ENCODE measurements at places on chromosomes 7 and 10.

DNA sequence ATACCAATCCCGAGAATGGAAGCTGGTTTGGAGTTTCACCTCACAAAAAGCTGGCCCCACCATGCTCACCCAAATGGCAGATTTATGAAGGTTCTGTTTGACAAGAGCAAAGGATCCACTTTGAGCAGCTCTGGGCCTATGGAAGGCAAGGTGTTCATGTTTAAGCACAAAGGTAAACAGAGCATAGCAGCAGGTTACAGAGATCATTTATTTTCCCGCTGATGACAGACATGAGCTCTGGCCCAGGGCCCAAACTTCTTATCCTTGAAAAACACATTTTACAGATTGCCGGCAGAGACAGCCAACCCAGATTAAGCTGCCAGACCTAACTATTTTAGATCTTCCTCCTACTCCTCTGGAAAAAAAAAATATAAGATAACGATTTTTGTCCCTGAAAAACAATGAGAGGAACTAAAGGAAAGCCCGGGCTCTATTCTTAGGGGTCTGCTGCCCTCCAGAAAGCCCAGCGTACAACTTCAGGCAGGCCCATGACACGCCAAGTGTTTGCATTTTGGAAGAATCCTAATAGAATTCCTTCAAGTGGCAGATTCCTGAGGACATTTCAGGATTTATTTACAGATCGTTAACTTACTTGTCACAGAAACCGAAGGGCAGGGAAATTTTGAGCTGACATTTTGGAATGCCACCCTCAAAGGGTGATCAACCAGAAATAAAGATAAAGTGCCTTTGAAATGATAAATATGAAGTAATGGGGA is 40.0 kb downstream of the SYPL1 start:
- DNase-seq, result no peak

GRCh38 chr7:75870557-75871161 is 8.2 kb upstream of the RHBDD2 start:
- DNase-seq, result no peak

DNA sequence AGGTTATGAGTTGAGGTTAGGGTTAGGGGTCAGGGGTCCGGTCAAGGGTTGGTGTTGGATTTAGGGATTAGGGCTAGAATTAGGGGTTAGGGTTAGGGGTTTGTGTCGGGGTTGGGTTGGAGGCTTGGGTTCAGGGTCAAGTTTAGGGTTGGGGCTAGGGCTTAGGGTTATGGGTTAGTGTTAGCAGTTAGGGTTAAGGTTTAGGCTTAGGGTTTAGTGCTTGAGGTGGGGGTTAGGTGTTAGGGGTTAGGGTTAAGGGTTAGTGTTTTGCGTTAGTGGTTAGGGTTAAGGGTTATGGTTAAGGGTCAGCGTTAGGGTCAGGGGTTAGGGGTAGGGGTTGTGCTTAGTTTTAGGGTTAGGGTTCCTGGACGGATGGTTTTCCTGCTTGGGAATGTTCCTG is 1.7 kb upstream of the SYCE1 start:
- no peak for DNase-seq

GRCh38 chr7:81081616-81082015 is 162.8 kb upstream of the SEMA3C start:
- no peak for DNase-seq

DNA sequence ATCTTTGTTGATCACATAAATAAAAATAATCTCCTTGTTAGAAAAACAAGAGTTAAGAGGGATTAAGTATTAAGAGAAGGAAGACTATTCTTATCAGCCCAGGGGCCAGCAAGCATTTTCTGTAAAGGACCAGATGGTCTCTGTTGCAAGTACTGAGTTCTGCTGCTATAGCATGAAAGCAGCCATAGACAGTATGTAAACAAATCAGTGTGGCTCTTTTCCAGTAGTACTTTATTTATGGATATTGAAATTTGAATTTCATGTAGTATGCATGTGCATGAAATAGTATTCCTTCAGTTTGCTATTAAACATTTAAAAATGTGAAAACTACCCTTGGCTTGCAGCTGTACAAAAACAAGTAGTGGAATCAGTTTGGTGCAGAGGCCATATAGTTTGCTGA is 81.7 kb downstream of the STK31 start:
- no peak for DNase-seq

DNA sequence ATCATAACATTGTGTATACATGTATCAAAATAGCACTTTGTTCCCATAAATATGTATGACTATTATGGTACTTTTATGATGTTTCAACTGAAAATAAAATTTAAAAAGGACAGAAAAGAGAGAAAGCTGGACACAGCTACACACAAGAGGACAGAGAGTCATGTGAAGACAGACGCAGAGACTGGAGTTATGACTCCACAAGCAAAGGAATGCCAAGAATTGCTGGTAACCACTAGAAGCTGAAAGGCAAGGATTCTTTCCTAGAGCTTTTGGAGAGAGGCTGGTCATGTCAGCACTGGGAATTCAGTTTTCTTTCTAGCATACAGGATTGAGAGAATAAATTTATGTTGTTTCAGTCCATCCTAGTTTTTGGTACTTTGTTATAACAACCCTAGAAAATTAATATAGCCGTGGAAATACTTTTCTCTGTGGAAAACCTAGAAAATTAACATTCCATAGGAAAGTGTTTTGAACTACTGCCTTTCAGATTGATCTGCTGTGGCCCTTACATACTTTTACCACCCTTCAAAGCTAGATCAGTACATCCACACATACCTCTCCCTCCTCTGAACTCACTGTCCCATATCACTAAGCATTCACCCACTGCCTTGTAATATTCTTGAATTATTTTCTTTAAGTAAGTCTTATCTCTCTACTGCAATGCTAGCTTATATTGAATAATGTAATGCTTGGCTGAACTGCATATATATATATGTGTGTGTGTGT is 575.3 kb downstream of the IPMK start:
- no peak for DNase-seq

DNA sequence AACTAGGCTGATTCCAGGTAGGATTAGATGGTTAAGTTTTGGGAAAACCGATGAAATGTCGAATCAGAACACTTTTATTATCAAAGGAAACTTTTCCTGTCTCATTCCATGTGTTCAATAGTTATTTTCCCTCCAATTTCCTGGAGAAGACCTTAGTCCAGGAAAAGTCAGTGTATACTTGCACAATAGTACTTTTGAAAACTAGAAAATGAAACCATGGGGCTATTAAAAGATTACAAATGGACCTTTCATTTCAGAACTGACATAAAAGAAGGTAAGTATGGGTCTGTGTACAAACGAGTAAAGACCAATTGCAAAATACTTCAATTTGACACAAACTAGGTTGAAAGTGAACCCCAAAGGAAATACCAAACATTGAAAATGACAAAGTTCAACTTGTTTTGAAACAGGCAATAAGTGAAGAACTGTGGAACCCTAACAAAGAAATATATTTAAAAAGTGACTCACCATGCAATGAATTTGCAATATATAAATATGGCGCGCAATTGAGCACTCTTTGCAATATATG is 2.1 kb downstream of the AVPI1 start:
- no peak for DNase-seq
